MV-4-11 (cell line): ENCODE measurements at places on chromosomes 6 and 20.

DNA sequence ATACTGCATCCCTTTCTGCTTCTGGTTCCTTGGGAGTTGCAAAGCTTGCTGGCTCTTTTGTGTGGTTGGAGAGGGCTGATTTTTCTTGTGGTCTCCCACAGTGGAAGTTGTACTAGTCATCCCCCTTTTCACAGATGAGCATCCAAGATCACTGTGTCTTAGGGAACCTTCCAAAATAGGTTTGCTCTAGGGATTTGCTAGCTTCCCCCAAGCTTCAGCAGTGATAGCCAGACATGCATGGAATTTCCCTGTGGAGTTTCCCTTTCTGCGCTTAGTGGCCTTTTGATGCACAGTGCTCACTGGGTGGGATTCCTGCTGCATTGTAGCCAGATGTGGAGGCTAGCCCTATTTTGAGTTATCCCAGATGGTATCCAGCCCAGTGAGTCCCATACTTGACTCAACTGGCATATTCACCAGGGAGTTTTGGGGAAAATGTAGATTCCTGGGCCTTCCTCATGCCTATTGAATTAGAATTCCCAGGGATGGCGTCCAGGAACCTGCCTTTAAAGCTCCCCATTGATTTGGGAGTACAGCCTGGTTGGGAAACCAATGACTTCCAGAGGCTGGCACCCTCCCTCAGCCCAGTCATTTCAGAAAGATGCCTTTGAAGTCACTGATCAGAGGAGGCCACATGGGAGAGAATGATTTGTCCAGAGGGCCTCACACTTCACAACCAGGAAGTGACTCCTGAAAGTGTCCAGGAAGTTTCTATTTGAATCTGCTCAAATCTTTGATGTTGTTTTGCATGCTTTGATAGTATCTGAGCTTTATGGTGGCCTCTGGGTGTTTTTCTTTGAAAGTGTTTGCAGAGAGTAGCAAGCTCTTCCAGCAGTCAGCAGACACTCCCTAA is 25.9 kb downstream of the PPARD start:
- peak; percentile 65 for DNase-seq

- peak; percentile 19 for DNase-seq
Measured at GRCh38 chr20:37651932-37652331, 41.9 kb upstream of the CTNNBL1 start.

GRCh38 chr20:62206388-62206775 is 13.7 kb downstream of the HRH3 start:
- DNase-seq = no peak

DNA sequence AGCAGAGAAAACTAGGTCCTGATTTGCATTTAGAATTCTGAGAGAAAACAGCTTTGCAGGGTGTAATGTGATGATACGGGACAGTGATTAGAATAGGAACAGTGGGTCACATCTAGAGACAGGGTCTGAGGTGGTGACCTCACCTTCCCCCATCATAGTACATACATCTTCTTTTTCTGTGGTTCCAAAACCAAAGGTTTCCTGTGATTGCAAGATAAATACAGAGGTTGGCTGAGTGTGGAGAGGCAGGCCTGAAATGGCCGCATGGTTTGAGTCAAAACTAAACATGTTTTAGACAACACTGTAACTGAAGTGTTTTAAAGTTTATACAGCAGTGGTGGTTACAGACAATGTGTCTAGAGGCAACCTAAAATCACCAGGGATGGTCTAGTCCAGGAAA is 10.4 kb upstream of the NT5DC1 start:
- no peak for DNase-seq

DNA sequence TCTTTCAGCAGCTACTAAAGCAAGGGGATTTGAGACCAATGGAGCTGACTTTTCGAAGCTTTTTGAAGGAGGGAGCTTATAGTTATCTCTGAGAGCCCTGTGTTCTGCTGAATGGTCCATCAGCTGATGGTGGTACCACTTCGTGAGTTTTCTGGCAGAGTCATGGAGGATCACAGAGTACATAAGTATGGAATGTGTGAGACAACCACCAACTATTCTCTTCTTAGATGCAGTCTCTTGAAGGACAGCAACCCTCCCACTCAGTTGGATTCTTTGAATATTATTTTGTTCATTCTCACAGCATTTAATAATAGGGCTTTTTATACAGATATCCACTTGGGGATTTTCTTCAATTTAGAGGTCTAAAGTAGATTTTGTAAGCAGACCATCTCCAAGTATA is 75.3 kb downstream of the ELOVL2 start:
- no peak for DNase-seq

- DNase-seq = no peak
Measured at GRCh38 chr6:102582569-102582968, 1189.1 kb downstream of the GRIK2 start.

GRCh38 chr6:156269751-156270369 is 507.3 kb upstream of the ARID1B start:
- DNase-seq = no peak

- peak; percentile 36 for DNase-seq
Measured at GRCh38 chr6:157929765-157930319, 51.8 kb upstream of the SYNJ2 start.

DNA sequence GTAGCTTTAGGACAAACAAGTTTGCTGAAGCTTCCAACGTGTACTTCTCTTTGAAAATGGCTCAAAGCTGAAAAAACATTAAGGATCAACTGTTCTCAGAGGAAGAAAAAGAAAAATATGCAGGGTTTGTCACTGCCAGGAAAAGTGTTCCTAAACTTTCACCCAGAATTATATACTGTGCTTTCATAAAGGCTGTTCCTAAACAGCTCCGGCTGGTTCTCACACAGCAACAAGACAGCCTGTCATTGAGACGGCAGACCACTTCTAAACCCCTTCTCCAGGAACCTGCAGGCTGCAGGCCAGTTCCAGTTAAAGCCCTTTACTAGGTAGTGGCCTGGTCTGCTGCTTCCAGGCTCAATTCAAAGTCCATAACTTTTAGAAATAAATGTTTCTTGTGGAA is 97.4 kb upstream of the SOX4 start:
- no peak for DNase-seq

GRCh38 chr6:33744001-33744848 is 2.5 kb downstream of the IP6K3 start:
- peak; percentile 61 for DNase-seq

DNA sequence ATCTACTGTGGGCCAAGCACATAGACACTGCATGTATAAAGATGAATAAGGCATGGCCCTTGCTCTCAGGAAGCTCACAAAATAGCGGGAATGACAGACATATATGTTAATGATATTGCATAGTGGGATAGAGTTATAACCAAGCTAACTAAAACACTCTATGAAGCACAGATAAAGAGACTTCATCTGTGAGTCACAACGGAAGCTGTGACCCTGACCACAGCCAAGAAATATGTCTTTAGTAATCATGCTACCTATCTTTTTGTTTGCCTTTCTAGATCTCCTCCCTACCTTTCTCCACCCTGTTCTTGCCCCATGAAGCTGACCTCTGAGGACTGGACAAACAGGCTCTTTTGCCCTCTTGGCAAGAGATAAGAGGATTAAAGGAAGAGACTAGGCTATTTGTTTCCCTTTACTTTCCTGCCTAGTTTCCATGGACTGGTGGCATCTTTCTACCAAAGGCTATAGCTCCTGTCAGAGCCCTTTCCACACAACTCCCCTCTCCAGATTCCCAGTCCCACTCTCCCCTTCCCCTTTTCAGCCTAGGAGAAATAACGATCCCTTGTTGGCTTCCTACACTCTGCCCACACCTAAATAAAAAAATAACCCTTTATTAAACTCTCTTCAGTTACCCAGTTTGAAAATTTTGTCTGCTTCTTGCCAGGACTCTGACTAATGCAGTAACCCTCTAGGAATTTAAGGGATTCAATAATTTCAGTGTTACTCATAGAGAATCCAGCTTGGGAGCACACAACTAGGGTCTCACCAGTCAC is 504.9 kb upstream of the MARCKS start:
- DNase-seq = no peak

- no peak for DNase-seq
Measured at GRCh38 chr6:13873288-13874190, 51.2 kb upstream of the RNF182 start.

GRCh38 chr20:54043076-54043967 is 27.1 kb downstream of the BCAS1 start:
- no peak for DNase-seq

GRCh38 chr6:28401172-28401571 is 1.6 kb upstream of the ZSCAN12 start:
- DNase-seq = no peak

DNA sequence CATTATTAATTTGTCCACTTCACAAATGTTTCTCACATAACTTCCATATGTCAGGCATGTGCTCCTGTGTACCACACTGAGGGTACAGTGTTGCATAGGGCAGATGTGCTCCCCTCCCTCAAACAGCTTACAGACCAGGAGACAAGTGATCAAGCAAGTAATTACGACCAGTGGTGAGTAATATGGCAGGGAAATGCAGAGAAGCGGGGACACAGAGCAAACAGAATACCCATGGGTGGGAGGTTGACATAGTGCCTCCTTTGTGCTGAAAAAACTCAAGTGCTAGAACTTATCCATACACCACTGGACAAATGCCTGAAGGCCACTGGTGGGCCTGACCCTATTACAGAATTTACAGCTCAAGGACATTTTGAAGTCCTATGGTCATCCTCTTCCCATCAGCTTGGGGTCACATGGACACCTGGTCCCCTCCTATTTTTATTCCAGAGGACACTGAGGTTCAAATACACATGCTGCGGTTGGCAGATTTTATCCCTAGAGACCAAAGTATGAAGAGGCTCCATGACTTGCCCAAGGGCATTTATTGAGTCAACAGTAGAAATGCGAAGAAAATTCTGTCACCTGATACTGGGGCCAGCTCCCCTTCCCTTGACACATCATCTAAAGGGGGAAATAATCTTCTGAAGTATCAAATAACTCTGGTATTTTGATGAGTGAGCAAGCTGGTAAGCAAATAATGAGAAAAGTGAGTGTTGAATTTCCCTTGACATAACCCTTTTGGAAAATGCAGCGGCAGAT is 116.6 kb downstream of the QRSL1 start:
- DNase-seq = no peak

GRCh38 chr20:4797275-4797674 is 75.6 kb downstream of the PRND start:
- no peak for DNase-seq

- no peak for DNase-seq
Measured at GRCh38 chr20:3560578-3560977, 89.8 kb downstream of the ATRN start.

DNA sequence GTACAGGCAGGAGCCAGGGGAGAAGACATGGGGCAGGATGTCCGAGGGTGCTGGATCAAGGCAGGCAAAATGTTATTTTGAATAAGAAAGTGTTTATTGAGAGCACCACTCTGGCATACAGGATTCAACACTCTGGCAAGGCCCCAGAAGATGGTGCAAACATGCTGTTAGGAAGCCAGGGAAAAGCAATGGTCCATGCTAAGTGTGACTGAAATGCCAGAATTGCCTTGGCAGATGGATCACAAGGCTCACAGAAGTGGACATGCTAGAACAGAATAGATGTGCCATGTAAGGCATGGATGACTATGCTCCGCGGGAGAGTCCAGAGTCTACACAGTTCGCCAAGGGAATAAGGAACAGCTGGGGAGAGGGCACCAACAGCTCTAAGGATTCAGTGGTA is 54.6 kb downstream of the QRSL1 start:
- DNase-seq = no peak
